ENCODE measurements at places on chromosomes 7 and 10.

DNA sequence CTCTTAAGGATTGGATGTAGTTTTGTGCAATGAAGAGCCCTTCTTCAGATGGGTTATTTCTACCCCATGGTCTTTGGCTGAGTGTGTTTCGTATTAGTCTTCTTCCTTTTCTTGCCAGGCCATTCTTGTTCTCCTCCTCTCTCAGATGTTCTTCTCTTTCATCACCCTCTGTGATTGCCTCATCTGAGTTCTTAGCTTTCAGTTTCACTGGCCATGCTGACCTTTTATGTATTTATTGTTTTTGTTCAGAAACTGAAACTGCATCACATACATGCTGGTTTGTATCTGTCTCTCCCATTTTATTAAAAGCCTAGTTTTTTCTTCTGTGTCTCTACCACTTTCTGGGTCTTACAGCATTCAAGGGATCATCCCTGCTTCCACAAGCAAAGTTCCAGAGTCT is 21.7 kb upstream of the PCGF5 start:
- DNase-seq, result no peak

GRCh38 chr7:94912085-94912484 is 4.7 kb downstream of the PPP1R9A start:
- DNase-seq, result no peak

DNA sequence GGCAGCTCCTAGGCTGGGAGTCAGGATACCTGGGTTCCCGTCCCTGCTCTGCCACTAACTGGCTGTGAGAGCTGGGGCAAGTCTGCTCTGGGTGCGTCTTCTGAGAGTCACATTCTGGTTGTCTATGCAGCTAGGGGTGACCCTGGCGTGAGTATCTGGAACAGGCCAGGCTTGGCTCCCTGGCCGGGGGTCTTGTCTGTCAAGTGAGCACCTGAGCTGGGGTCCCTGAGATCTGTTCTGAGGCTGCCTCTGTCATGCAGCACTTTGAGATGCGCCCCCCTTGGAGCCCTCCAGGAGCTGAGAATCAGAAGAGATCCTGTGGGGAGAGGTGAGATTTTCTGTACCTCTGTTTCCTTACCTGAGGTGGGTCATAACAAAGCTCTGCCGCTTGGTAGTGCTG is 7.5 kb downstream of the AGAP3 start:
- no peak for DNase-seq

GRCh38 chr7:120064565-120064964 is 208.4 kb upstream of the KCND2 start:
- DNase-seq, result no peak

GRCh38 chr10:124711145-124711544 is 33.0 kb downstream of the FAM53B start:
- no peak for DNase-seq

- no peak for DNase-seq
These were observed 6.5 kb downstream of the MGAM start for GRCh38 chr7:142002179-142002578.

GRCh38 chr7:149725916-149726315 is 47.5 kb downstream of the ZNF467 start:
- no peak for DNase-seq

GRCh38 chr7:94047956-94048355 is 43.8 kb upstream of the BET1 start:
- DNase-seq, result no peak

GRCh38 chr10:44716470-44717015 is 194.6 kb upstream of the TMEM72 start:
- DNase-seq, result no peak

GRCh38 chr10:102759497-102760210 is 15.9 kb downstream of the WBP1L start:
- DNase-seq, result no peak

DNA sequence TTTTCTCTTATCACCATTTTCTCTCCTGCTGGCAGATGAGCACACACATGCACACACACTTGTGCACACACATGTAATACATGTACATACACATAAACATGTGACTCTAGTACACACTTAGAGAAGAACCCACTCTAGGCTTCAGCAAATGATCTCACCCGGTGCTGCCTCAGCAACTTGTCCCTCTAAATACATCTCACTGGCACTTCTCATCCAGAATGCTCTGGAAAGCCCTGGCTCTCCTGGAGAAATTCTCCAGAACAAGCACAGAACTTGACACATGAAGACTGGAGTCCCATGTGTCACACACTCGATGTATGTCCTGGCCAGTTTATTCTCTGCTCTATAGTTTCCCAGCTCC is 254.9 kb downstream of the ELMO1 start:
- DNase-seq, result no peak

- no peak for DNase-seq
These were observed 303.9 kb upstream of the NRP1 start for GRCh38 chr10:33638374-33638773.

DNA sequence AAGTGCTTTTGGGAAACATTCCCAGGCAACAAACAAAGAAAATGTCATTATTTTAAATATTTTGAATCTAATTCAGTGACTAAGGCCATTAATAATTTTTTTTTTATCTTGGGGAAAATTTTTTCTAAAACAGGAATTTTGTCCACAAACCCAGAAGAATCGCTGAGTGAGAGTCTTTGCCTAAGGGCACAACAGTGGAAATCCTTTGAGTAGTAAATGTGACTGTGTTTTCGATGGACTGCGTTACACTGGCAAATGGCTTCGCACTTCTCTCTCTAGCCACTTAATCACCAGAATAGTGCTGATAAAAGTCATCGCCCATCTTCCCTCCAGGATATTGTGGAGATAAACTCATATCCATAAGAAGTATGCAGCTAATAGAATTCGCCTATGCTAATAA is 430.3 kb upstream of the AKR1E2 start:
- no peak for DNase-seq

- no peak for DNase-seq
These were observed 106.1 kb downstream of the CLEC2L start for GRCh38 chr7:139629392-139630082.

GRCh38 chr7:106563466-106564150 is 97.3 kb downstream of the CCDC71L start:
- DNase-seq, result no peak

GRCh38 chr7:17013204-17013603 is 131.4 kb upstream of the AGR3 start:
- no peak for DNase-seq

DNA sequence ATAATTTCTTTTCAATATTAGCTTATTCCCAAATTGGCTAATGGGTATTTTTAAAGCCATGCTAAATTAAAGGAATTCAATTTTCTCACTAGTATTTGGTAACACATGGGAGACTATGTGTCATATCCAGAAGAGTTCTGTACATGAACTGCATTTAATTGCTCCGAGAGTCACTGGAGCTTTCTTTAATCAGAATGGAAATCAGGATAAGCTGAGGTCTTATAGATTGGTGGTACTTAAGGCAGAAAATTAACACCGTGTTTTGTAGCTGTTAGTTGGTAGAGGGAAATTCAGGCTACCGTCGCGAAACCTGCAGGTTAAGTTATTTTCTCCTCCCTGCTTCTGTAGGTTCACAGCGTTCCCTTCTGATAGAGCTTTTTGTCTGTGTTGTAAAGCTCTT is at the start of gene WEE2:
TSS of gene WEE2 (plus strand) at position 3 of the 400 bp plus-strand sequence. CDS start 406 bp downstream, outside the sequence.
- no peak for DNase-seq

- no peak for DNase-seq
These were observed 1.3 kb upstream of the C10orf67 start for GRCh38 chr10:23345861-23346260.

GRCh38 chr10:110852255-110852896 is 19.4 kb upstream of the PDCD4 start:
- DNase-seq, result no peak

DNA sequence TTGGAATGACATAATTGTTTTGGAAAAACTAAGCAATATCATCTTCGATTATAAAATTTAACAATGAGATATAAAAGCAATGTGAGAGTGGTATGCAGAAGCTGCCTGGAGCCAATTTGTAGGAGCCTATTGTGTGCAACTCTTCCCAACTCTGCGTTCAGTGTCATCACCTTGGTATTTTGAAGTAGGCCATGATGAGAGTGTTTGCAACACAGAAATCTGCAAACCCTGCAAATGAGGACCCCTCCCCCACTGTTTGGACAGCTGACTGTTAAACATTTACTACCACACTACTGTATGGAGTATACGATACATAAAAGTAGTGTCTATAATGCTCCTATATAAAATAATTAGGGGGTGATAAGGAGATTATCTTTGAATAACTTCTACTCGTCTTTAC is 531.3 kb downstream of the ATRNL1 start:
- no peak for DNase-seq

DNA sequence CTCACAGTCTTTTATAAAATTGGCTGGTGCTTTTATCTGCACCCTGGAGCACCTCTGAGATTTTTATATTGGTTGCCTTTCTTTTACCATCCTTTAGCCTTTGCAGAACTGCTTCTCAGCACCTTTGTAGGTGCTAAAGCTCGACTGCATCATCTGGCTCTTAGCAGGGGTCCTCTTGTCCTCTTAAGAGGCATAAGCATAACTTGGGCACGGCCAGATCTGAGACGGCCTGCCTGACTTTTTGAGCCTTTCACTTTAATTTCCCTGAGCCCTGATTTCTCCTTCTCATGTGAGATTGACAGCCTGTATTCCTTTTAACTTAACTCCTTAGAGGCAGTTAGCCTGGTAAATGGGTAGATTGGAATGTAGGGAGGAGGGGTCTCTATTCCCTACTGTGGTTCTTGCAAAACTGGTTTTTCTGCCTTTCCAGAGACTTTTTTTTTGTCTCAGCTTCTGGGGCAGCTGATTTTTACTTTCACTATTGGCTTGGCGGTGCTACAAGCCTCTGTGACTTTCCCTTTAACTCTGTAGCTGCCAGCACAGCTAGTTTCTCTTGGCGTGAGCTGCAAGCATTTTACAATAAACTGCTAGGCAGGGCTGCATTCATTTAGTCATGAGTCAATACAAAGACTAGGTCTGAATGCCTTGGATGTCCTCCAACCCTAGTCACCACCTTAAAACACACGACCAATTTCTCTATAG is 24.0 kb downstream of the ZPBP start:
- no peak for DNase-seq

DNA sequence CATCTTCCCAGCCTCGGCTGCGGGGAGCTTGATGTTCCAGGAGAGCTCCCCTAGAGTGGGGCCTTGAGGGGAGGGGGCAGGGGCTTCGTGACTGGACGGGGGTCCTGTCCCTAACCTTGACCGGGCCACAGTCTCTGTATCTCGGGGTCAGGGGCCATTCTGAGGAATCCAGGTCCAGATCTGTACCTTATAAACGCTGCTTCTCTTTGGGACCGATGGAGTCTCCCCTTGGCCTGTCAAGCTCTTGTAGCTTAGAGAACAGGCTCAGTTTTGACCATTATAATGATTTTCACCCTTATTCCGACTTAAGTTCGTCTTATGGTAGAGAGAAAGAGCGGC is 831 bp downstream of the ZKSCAN5 start:
- DNase-seq, result no peak

- no peak for DNase-seq
These were observed 437.3 kb upstream of the SEMA3A start for GRCh38 chr7:84631913-84632312.

GRCh38 chr10:26939290-26939961 is 78.7 kb upstream of the ABI1 start:
- DNase-seq, result no peak
